ENCODE measurements at places on chromosomes 7 and 10.
A peak's percentile ranks its signal among the peaks of the same experiment; 100 is the strongest.

- H3K27me3 ChIP-seq = no peaks in the 10 kb centered on the region
- H3K36me3 ChIP-seq = no peaks in the 10 kb centered on the region
- H3K27ac ChIP-seq = no peak overlapping the region
- no peak overlapping the region for H3K4me3 ChIP-seq
Measured at GRCh38 chr7:4815609-4816418, 40.4 kb downstream of the AP5Z1 start.

- peaks cover 9% of the 10 kb centered on the region for H3K27me3 ChIP-seq
- H3K4me3 ChIP-seq = no peak overlapping the region
- H3K36me3 ChIP-seq = no peaks in the 10 kb centered on the region
- DNase-seq = no peak
- no peak overlapping the region for H3K27ac ChIP-seq
- H3K4me1 ChIP-seq = no peaks in the 10 kb centered on the region
Measured at GRCh38 chr7:145863-146262, 46.5 kb upstream of the FAM20C start.

DNA sequence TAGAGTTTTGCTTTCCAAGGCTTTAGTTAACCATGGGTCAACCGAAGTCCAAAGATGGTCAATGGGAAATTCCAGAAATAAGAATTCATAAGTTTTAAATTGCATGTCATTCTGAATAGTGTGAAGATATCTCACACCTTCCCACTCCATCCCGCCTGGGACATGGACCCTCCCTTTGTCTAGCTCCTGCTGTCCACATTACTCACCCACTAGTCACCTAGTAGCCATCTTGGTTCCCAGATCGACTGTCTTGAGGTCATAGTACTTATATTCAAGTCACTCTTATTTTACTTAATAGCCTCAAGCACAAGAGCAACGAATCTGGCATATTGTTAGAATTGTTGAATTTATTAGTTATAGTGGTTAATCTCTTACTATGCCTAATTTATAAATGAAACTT is 366.6 kb downstream of the PRPF18 start:
- H3K4me3 ChIP-seq = no peak overlapping the region
- H3K27me3 ChIP-seq = no peaks in the 10 kb centered on the region
- no peaks in the 10 kb centered on the region for H3K4me1 ChIP-seq
- no peak for DNase-seq
- no peaks in the 10 kb centered on the region for H3K36me3 ChIP-seq
- H3K27ac ChIP-seq = no peak overlapping the region

- no peaks in the 10 kb centered on the region for H3K4me1 ChIP-seq
- H3K27me3 ChIP-seq = no peaks in the 10 kb centered on the region
- no peak overlapping the region for H3K27ac ChIP-seq
- DNase-seq = no peak
- no peaks in the 10 kb centered on the region for H3K36me3 ChIP-seq
Measured at GRCh38 chr10:18351421-18351820, 211.2 kb downstream of the CACNB2 start.

DNA sequence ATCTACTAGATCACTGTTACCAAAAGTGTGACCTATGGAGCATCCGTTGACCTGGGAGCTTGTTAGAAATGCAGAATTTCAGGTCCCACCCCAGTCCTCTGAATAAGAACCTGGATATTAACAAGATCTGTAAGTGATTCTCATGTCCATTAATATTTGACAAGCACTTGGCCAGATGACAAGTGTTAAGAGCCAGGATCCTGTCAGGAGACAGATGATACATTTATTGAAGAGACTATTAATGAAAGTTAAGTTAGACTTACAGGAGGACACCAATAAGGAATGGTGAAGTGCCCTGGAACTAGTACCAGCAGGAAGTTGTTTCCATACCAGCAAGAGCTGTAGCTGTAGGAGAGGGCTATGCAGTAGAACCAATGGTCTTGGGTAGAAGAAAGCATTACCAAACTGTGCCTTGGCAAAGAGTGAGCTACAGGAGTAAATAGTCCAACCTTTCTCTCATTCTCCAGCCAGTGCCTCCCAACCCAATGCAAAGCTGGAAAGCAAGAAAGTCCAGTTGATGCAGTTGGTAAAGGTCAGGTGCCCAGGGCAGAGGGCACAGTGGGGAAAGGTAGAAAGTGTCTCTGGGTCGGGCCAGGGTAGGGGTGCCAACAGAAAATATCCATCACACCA is 35.3 kb upstream of the ADD3 start:
- no peak overlapping the region for H3K27ac ChIP-seq
- no peaks in the 10 kb centered on the region for H3K4me1 ChIP-seq
- no peak for DNase-seq
- no peak overlapping the region for H3K4me3 ChIP-seq

DNA sequence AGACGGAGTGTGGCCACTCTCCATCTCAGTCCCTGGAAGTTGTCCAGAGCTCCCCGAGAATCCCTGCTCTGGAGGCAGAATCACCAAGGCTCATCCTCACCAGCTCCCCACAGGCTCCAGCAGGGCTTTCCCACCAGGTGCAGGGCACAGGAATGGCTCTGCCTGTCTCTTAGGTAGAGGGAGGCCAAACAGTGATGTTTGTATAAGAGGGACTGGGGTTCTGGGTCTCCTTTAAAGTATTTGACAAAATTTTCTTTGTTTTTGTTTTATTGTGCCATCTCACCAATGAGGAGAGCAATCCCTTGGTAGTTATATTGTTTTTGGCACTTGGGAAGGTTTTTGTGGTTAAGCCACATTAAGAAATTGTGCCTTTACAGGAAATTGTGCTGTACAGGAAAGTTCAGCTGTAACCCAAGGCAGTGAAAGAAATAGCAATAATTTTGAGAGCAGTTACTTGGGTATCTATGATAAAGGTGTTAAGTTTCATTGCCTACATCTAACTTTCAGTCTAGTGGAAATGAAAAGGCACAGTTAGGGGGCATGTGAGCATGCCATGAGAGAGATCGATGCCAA is 219.3 kb upstream of the PRSS58 start:
- H3K4me3 ChIP-seq = peak overlapping the region; percentile 41
- H3K36me3 ChIP-seq = no peaks in the 10 kb centered on the region
- DNase-seq = no peak

GRCh38 chr7:24221500-24221899 is 62.5 kb upstream of the NPY start:
- H3K27me3 ChIP-seq = no peaks in the 10 kb centered on the region
- H3K27ac ChIP-seq = no peak overlapping the region
- no peak overlapping the region for H3K4me3 ChIP-seq
- no peak for DNase-seq
- H3K4me1 ChIP-seq = peaks cover under 1% of the 10 kb centered on the region
- H3K36me3 ChIP-seq = no peaks in the 10 kb centered on the region

- no peaks in the 10 kb centered on the region for H3K4me1 ChIP-seq
- no peaks in the 10 kb centered on the region for H3K27me3 ChIP-seq
- no peaks in the 10 kb centered on the region for H3K36me3 ChIP-seq
- H3K4me3 ChIP-seq = no peak overlapping the region
Measured at GRCh38 chr7:123571684-123572083, 14.1 kb upstream of the NDUFA5 start.

- H3K27me3 ChIP-seq = no peaks in the 10 kb centered on the region
- no peak overlapping the region for H3K4me3 ChIP-seq
- no peak for DNase-seq
- no peaks in the 10 kb centered on the region for H3K36me3 ChIP-seq
Measured at GRCh38 chr10:28020080-28020860, 21.4 kb upstream of the ODAD2 start.

DNA sequence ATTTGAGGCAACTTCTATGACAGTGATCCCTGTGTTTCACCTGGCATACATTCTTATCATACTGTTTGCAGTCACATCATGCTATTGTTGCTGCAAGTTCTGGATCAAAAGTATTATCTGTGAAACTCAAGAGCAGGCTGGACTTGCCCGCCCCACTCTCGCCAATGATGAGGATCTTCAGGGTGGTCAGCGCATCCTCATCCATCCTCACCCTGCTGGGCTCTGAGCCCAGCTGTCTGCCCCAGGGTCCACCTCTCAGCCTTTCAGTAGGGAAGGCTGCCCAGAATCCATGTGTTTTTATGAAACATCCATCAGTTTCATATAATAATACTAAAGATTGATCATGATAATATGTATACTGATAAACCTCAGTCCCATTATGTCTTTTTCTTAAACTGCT is 55.4 kb upstream of the KIF5B start:
- no peaks in the 10 kb centered on the region for H3K27me3 ChIP-seq
- no peaks in the 10 kb centered on the region for H3K36me3 ChIP-seq
- no peak for DNase-seq
- no peaks in the 10 kb centered on the region for H3K4me1 ChIP-seq

DNA sequence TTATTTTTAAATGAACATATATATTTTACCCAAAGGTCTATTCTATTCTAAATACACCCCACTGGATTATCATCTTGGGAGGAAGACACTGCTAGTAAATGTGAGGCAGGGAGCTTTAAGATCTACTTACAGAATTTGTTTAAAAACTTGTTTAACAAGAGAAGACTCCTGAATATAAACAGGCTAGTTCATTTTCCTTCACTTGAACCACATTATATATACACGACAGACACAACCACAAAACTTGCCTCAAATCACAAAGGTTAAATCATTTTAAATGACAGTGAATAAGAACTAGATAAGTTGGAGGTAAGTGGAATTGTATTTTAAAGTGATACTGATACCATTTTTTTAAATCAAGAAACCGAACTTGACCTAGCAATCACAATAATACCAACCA is 109.2 kb downstream of the ATE1 start:
- H3K4me1 ChIP-seq = no peaks in the 10 kb centered on the region
- H3K27me3 ChIP-seq = no peaks in the 10 kb centered on the region
- no peak overlapping the region for H3K4me3 ChIP-seq
- no peak overlapping the region for H3K27ac ChIP-seq

DNA sequence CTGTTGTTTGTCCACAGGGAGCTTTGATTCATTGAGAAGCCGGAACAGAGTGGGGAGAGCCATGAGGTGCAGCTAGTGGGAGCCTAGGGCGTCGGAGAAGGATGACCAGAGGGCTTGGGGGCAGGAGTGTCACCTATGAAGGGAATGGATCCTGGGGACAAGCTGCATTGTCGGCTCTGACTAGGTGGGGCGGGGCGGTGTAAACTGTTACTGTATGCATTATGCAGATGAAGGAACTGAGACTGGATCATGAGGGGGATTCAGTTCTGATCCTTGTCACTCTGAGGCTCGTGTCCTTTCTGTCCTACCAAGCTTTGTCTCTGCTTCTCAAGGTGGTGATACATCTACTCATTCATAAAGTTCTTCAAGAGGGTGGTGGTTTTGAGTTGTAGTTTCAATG is 39.9 kb upstream of the MMD2 start:
- H3K4me3 ChIP-seq = no peak overlapping the region
- no peak overlapping the region for H3K27ac ChIP-seq
- no peaks in the 10 kb centered on the region for H3K4me1 ChIP-seq
- DNase-seq = no peak

DNA sequence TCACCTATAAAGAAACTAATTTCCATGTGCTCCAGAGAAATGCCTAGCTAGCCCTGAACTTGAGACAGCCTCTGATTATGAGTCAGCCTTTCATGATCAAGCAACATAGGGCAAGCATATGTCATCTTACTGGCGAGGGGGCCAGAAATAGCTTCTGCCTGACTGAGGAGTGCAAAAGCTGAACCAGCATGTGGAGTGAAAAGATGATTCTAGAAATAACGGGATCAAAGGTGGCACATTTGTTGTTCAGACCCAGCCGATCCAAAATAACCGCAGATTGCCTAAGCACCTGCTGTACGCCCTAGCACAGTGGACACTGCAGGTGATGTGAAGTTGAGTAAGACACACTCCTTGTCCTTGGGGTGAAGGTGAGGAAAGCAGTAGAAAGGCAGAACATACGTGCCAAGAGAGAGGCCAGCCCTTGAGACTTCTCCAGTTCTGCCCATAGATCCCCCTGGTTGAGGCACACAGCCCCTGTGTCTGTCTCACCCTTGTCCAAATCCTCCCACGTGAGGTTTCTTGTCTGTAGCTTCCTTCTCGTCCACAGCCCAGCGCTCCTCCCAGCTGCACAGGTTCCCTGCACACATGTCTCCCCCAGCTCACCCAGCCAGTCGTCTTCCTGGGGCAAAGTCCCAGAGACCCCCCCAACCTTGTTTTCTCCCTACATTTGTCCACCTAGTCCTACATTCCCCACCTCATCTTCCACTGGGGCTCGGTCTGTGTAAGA is 2.8 kb upstream of the BCL7B start:
- H3K4me3 ChIP-seq = no peak overlapping the region
- H3K36me3 ChIP-seq = peaks cover 6% of the 10 kb centered on the region
- DNase-seq = no peak
- H3K4me1 ChIP-seq = peaks cover 23% of the 10 kb centered on the region

GRCh38 chr7:11552676-11553296 is 279.2 kb downstream of the THSD7A start:
- DNase-seq = no peak
- H3K4me3 ChIP-seq = no peak overlapping the region
- no peaks in the 10 kb centered on the region for H3K36me3 ChIP-seq
- no peaks in the 10 kb centered on the region for H3K4me1 ChIP-seq

GRCh38 chr7:42982604-42983115 is 50.5 kb downstream of the MRPL32 start:
- H3K4me1 ChIP-seq = no peaks in the 10 kb centered on the region
- H3K36me3 ChIP-seq = no peaks in the 10 kb centered on the region
- peaks cover 6% of the 10 kb centered on the region for H3K27me3 ChIP-seq
- H3K27ac ChIP-seq = no peak overlapping the region
- no peak for DNase-seq

Data from DND-41 (cell line).